ENCODE measurements at places on chromosomes 1 and 21. TPM values are rescaled to one million over a fixed set of nuclear protein-coding genes. Genes with fewer than 3 reads are reported as not detected.

The CD5L gene
- total RNA-seq = not detected

The PCBP3 gene
- total RNA-seq = 6.3 TPM

The MPL gene
- total RNA-seq = not detected

The UQCRHL gene
- 3.9 TPM for total RNA-seq

The LCA5L gene
- total RNA-seq = 0.57 TPM

The AMY2A gene
- total RNA-seq = not detected

The FAM163A gene
- 0.13 TPM for total RNA-seq

The H6PD gene
- 3.8 TPM for total RNA-seq

The DEPDC1 gene
- 36.7 TPM for total RNA-seq

The LCE5A gene
- not detected for total RNA-seq

The HMCN1 gene
- total RNA-seq = 14.6 TPM

The SERINC2 gene
- 31.4 TPM for total RNA-seq

The RHBG gene
- total RNA-seq = 2.2 TPM

The NFASC gene
- total RNA-seq = 15.2 TPM

The ASCL5 gene
- total RNA-seq = 0.41 TPM

The DCST2 gene
- total RNA-seq = not detected

The SLC45A1 gene
- total RNA-seq = 1.7 TPM

The KCNE2 gene
- total RNA-seq = 0.37 TPM

The SELP gene
- total RNA-seq = not detected

The SHISAL2A gene
- total RNA-seq = 0.74 TPM

The RYR2 gene
- 4.7 TPM for total RNA-seq

The HHIPL2 gene
- not detected for total RNA-seq

The NPHP4 gene
- 13.6 TPM for total RNA-seq

The SLC1A7 gene
- total RNA-seq = not detected
